PC-9 (cell line): ENCODE measurements at places on chromosomes 2 and 18. TPM values are rescaled to one million over a fixed set of nuclear protein-coding genes. Genes with fewer than 3 reads are reported as not detected.

DNA sequence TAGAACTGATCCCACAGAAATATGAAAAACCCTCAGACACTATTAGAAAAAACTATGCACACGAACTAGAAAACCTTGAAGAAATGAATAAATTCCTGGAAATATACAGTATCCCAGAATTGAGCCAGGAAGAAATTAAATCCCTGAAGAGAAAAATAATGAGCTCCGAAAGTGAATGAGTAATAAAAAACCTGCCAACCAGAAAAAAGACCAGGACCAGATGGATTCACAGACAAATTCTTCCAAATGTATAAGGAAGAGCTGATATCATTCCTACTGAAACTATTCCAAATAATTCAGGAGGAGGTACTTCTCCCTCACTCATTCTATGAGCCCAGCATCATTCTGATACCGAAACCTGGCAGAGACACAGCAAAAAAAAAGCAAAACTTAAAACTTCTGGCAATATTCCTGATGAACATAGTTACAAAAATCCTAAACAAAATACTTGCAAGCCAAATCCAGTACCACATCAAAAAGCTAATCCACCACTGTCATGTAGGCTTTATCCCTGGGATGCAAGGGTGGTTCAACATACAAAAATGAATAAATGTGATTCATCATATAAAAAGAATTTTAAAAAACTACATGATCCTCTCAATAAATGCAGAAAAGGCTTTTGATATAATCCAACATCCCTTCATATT is 1397.6 kb upstream of the DDX18 start:
- no peak for DNase-seq

DNA sequence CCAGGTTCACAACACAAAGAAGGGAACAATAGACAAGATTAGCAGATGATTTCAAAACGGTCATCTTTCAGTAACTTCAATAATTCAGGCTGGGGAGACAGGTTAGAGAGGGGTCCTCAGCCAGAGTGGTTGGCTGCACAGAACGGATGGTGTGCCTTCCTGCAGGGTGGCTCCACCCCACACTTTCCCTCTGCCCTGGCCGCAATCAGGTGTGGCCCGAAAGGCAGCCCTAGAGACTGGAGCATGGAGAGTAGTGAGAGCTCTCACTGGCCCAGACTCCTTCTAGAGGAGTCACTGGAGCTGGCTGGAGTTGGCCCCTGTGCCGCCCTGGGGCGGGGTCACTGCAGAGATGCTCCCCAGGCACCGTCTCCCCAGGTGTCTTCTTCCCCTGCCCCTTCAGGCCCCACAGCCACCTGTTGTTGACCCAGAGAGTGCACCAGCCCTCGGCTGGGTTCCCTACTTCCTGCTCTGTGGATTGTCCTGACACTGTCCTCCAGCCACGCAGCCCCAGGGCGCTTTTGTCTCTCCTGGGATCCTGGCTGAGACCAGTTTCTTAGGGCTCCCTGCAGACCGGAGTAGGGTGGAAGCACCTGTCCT is 126.8 kb downstream of the PXDN start:
- peak; percentile 51 for DNase-seq

GRCh38 chr18:354003-354402 is 86.2 kb upstream of the THOC1 start:
- DNase-seq: no peak

GRCh38 chr18:69246027-69246426 is 154.7 kb upstream of the DOK6 start:
- DNase-seq: no peak

GRCh38 chr2:56001947-56002346 is 78.4 kb upstream of the EFEMP1 start:
- no peak for DNase-seq

DNA sequence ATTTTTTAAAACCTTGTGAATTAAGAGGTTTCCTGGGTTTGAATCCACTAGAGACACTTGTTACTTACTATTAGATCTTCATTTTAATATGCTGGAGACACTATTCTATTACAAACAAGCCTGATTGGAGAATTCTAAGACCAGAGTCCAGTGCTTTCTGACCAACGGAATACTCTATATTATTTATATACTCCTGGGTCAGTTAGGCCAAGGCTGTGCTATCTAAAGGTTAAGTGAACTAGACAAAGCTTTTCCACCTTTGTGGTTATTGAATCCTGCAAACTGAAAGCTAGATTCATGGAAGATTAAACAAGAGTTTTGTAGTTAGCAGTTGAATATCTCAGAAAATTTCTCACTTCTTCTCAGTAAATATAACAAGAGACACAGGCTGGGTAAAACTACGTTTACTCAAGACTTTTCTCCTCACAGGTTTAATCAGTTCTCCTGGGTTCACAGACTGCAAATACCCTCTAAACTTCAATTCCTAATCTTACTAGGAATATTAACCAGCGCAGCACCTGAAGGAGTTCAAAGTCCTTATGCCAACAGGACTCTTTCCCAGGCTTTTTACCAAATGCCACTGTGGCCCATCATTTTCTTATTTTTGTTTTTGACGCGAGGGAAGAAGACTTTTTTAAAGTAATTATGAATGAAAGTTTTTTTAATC is 66.4 kb downstream of the COL4A4 start:
- DNase-seq: no peak

Gene GRB14
- 2.8 and 3.4 TPM in 2 replicates for total RNA-seq

- no peak for DNase-seq
These were observed 29.2 kb downstream of the SMAD7 start for GRCh38 chr18:48921305-48922225.

DNA sequence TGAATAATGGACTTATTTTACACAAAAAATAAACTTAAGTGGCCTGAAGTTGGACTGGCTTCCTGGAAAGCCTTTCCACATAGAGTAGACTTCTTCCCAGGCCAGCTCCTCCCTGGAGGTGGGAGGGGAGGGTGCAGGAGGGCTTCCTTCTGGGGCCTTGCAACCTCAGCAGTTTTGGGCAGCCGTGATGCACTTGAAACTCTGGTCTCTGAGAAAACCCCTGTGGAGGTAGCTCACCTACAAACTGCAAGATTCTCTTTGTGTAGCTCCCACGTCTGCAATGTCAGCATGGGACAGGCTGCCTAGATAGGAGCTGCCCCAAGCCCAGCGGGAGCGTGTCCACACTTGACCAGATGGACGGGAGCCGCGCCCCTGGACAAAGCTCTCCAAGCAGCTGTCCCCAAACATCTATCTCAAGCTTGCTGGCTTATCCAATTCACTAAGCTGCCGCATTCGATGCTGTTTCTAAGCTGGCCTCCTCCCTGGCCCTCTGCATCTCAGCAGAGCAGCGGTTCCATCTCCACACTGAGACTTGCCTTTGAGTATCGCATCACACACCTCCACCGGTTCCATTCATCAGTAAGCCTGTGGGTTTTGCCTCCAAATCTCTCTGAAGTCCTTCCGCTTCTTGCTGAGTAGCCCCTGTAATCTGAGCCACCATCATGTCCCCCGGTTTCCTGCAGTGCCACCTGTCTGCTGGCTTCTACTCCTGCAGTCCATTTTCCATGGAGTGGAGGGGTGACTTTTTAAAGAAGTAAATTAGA is 1.6 kb upstream of the LPIN1 start:
- peak; percentile 52 for DNase-seq

DNA sequence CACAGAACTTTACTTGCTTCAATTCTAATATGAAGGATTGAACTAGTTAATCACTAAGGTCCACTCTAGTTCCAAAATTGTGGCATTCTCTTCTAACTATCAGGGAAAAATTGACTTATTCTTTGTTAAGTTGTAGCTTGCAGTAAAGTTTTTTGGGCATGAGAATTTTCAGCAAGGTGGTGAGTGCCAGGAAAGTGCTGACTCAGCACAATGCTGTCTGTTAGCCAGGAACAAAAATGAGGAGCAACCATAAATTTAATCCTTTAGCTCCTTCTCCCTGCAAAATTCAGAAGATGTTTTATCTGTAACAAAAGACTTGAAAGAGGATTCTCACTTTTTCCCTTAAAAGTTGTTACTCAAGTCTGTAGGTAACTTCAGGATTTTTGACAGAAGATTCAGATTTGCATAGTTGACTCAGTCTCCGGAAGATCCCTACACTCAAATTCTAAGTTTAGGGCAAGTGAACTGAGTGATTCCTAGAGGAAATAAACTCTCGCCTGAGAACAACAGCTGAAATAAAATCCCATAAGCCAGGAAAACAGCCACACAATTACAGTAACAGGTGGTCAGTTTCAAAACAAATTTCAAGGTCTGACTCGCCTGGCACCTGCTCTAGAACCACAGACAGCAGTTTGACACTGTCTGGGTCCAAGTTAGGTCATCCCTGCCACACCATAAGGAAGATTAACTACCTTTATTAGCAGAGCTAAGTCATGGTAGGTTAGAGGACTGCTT is 20.2 kb upstream of the DARS1 start:
- no peak for DNase-seq

Gene COL6A3
- total RNA-seq: 0.57 and 0.75 TPM in 2 replicates

GRCh38 chr2:101463911-101464641 is 10.8 kb downstream of the RFX8 start:
- no peak for DNase-seq
